ENCODE measurements at places on chromosomes 7 and 10. TPM values are rescaled to one million over a fixed set of nuclear protein-coding genes. Genes with fewer than 3 reads are reported as not detected.

DNA sequence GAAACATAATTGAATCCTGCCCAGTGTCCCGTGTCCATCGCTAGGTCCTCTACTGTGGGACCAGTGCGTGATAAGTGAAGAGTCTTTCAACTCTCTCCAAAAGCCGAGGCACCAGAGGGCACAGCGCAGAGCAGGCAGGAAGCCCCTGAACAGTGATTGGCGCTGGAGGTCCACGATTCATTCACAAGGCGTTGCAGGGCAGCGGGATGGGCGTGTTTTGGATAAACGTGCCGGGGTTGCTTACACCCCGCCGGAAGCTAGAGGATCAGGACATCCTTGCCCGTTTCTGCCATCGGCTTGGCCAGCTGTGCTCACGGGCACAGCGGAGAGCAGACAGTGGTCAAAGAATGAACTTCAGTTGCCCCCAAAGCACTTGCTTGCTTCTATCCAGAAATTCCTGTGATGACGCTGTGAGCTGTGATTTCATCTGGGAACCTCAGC lies 86.0 kb upstream of the PFKP start:
- no peak for DNase-seq

DNA sequence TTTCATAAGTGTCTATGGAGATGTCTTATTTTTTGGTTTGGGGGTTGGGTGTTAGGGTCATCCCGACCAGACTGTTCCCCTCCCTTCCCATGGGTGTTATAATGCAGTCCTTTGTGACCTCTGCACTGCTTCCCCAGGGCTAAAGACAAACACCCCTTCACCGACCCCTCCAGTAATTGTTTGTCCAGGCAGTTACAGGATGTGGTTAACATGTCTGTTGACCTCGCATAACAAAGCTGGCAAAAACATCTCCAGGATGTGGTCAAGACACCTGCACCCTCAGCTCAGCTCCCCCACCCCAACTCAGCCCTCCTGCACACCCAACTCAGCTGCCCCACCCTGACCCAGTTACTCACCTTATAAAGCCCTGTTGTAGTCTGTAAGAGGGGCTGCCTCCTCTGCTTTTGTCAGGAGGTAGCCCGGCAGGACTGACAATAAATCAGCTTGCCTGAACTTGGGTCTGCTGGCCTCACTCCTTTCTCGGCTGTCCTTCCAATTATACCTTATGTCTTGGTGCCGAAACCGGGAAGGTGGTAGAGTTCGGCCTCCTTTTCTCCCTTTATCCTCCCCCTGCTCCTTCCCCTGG lies 102.2 kb downstream of the ZNF92 start:
- DNase-seq = no peak

GRCh38 chr10:99938563-99938962 lies 71.2 kb downstream of the DNMBP start:
- DNase-seq = no peak

DNA sequence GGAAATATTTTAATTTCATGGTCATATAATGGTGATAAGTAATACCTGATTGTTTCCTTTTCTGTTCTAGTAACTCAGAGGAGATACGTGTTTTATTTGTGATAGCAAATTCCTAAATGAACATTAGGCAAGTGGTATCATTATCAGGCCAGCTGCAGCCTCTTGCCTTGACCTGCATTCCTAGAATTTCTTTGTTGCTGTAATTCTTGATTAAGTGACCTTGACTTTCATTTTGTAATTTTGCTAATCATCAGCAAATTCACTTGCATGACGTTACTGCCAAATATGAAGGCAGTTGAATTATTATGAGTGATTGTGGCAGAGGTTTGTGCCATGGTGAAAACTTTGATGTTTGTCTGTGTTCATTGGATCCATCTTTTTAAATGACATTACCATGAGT lies 5.6 kb upstream of the AS3MT start:
- DNase-seq = no peak

GRCh38 chr10:120981601-120982391 lies 130.6 kb downstream of the WDR11 start:
- no peak for DNase-seq

- DNase-seq = no peak
Observed at GRCh38 chr10:96401036-96401435, 42.2 kb upstream of the OPALIN start.

- no peak for DNase-seq
Observed at GRCh38 chr7:151585744-151586393, 66.2 kb upstream of the RHEB start.

GRCh38 chr7:55212176-55212575 lies 153.0 kb upstream of the LANCL2 start:
- no peak for DNase-seq

- DNase-seq = no peak
Observed at GRCh38 chr7:148503900-148504487, 86.6 kb upstream of the C7orf33 start.

- DNase-seq = no peak
Observed at GRCh38 chr7:107579554-107579884, 527 bp upstream of the BCAP29 start.

- DNase-seq = no peak
Observed at GRCh38 chr7:155204744-155205367, 92.8 kb upstream of the INSIG1 start.

DNA sequence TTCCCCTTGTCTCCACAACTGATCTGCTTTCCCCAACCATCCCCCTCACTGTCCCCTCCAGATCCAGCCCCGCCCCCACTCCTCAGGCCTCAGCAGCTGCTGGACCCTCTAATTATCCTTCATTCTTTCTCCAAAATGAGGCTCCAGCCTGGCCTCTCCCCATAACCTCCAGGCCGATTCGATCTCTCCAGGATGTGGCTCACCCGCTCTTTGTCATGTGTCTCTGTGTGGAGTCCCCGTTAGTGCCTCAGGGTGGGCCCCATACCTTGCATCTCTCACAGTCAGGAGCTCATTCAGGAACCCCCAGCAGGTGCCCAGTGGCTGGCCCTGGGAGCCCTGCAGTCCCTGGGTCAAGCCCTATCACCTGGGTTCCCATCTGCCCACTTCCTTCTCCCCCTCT lies 1.3 kb downstream of the PILRA start:
- no peak for DNase-seq

- no peak for DNase-seq
Observed at GRCh38 chr10:97778452-97779302, 6.9 kb upstream of the SFRP5 start.

DNA sequence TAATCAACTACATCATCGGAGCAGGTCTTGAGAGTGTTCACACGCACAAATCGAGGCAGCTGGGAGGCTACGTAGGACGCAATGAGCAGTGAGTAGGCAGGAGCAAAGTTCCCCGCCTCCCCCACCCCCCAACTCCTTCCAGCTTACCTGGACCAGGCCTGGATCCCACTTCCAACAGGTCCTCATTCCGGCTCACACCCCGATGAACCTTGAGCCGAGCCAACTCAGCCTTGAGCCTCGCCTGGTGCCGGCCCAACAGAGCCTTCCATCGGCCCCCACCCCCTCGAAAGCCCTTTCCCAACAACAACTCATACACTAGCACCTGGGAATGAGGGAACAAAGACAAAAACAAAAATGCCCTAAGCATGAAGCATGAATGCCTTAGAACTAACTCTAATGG lies 1.2 kb downstream of the NSUN5 start:
- no peak for DNase-seq

DNA sequence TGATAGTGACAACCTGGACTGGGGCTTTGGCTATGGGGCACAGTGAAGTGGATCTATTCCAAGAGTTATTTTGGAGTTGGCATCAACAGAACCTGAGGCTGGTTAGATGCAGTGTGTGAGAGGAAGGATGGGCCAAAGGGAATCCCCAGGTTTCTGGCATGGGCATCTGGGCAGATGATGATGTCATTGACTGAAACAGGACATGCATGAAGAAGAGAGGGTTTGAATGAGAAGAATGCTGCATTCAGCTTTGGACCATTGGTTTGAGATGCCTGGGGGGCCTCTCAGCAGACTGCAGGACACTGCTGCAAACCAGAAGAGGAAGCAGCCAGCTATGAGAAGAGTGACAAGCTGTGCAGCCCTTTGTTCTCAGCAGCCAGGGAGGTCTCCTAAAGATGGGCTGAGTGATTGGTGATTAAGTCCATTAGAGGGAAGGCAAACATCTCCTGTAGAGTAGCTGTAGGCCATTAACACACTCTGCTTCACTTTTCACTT lies 23.1 kb upstream of the PIK3CG start:
- no peak for DNase-seq

GRCh38 chr7:29194594-29195427 lies at the start of gene CHN2:
TSS of gene CHN2 (plus strand) at chr7:29194775.
- DNase-seq = no peak

DNA sequence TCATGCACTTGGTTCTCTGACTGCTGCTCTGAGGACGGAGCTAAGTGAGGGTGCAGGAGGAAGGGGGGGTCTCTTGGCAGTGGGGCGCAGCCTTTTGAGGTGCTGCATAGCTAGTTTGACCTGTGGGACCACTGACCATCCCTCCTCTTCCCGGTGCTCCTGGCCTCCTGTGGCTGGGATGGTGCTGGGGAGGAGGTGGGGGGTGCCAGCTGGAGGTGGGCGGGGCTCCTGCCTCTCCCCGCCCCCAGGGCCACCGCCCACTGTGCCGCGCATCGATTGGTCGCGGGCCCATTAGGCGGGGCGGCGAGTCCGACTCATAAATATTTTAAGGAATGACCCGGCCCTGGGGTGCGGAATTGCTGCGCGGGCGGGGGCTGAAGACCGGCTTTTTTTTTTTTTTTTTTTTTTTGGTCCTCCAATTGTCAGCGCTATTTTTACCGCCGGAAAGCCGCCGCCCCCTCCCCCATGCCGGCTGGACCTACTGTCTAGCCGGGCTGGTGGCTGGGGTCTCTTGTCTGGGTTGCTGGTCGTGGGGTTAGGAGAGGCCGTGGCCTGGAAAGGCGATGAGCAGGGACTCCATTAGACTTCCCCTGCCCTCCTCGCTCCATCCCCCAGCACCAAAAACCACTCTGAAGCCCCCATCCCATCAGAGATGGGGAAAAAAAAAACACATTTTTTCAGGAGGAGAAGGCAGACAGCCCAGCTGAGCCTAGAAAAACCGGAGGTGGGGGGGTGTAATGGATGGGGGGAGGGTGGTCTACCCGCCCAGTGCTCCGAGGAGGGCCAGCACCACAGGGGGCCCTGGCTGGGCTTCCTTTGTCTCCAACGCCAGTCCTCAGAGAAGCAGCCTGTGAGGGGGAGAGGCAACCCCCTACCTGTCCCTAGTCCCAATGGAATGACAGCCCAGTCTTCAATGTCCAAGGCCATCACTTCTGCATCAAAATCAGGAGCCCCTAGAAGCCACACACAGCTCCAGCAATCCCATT lies 6.4 kb downstream of the SH2B2 start:
- DNase-seq = no peak

DNA sequence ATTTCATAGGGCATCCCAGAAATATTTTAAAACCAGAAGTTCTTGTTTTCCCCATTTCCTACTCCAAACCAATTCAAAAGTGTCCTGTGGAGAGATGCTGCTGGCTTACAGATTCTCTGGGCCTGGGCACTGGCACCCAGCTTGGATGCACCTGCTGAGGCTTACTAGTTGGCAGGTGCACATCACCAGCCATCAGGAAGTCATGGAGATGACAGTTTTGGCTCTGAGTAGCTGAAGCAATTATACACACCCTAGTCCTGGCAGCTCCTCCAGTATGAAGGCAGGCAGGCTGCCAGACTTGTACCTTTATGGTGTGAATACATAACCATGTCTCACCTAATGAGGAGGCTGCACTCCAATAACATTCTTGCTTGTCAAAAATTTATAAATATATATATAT lies 276.6 kb upstream of the GHITM start:
- DNase-seq = no peak

GRCh38 chr10:77007834-77008233 lies 629.8 kb downstream of the KCNMA1 start:
- DNase-seq = no peak

DNA sequence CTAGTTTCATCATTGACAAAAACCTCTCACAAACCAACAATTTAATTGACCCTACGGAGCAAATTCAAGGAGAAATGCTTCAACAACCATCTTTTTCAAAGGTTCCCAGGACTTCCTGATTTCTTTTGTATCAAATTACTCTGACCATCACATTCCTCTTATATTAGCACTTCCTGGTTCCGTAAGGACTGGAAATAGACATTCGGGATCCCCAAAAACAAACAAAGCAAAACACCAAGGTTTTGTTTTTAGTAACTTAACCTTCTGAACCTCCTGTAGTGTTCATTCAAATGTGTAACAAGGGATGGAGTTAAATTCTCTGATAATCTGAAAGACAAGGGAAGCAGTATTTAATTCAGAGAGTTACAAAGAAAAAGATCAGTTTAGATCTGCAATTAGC lies 387.6 kb upstream of the NRP1 start:
- DNase-seq = no peak

DNA sequence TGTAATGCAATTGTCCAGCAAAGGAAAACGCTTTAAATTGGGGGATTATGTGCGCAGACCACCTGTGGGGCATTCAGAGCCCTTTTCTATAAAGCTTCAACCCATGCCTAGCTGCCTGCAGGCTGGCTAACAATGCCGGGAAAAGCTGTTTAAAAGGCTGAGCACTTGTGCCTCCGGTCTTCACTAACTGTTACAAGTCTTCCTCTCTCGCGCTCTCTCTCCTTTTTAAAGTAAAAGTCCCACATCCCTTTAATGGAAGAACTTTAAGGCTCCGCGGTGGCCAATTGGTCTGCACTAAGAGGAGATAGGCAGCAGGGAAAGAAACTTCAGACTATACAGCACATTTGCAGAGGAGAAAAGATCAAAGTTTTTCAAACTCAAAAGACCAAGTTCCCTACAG lies 4.6 kb downstream of the FZD8 start:
- no peak for DNase-seq

DNA sequence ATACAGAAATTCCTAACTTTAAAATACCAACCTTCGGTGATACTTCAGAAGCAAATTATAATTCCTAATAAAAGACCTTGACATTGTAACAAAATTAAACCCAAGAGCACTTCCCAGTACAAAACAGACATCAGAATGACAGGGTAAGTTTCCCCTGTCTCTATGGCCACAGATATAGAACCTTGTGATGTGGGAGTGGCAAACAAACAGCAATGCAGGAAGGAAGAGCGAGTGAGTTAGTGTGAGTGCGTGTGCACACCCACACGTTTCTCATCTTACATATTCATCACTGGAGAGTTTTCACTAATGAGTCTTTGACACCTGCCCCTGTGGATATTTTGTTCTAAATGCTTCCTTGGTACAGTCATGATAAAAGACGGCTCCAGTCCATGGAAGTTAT lies 72.2 kb downstream of the VWC2 start:
- no peak for DNase-seq

Gene SVIL
- polyA plus RNA-seq = 5.1 TPM

Gene ANXA8
- polyA plus RNA-seq = 0.27 TPM

Gene ZNF775
- polyA plus RNA-seq = 2.1 TPM

Gene TMEM229A
- polyA plus RNA-seq = not detected

Gene OR2A5
- not detected for polyA plus RNA-seq

Gene TSPAN13
- 12.6 TPM for polyA plus RNA-seq

Gene SMO
- 7.6 TPM for polyA plus RNA-seq

Gene SFRP4
- polyA plus RNA-seq = 0.16 TPM

Gene TMEM213
- polyA plus RNA-seq = not detected
